ENCODE measurements at places on chromosomes 2 and 18.
A peak's percentile ranks its signal among the peaks of the same experiment; 100 is the strongest.

DNA sequence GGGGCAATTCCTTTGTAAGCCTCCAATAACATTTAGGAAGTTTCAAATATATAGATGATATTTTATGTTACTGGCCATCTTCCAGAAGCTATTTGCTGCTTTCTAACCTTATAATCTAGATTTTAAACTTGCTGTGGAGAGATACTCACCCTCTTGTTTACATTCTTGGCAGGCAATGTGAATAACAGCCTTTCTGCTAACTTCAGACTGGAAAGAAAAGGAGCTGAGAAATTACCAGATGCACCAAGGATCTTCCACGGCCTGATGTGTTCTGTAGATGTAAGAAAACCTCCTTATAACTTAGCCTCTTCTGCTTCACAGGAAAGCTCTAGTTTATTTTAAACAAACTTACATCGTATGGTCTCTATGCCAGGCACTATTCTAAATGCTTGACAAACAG lies 16.7 kb downstream of the REG1B start:
- DNase-seq = no peak

DNA sequence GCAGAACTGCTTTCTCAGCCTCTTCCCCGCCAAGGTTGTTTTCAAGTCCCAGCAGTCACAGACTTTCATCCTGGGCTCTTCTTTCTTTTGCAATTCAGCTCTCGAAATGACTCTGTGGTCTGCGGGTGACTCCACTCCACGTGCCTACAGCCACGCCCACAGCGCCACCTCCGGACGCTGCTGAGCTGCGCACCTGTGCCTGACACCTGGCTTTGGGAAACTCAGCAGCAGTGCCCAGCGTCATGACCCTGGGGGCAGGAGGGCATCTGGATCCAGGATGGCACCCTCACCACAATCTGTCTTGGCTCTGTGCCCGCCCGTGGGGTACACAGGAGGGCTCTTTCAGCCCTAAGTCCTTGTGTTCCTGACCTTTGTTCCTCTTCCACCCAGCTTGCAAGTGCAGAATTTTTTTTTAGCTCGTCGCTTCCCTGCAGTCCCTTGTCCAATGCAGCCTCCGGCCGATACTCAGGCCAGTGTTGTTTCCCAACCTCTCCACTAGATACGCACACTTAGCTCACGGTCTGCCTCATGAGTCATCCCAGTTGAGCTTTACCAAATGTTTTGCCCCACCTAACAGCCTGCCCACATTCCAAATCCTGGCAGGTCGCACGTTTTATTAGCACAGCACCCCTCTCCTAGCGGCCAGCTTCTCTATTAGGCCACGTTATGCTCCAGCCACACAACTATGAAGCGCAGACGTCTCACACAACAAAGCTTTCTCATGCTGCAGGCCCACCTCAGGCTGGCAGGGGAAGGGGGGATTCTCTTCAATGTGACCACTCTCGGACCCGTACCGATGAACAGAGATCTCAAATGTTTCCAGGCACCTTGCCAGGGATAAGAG lies 6.5 kb upstream of the CAPN10 start:
- DNase-seq = peak; percentile 75

DNA sequence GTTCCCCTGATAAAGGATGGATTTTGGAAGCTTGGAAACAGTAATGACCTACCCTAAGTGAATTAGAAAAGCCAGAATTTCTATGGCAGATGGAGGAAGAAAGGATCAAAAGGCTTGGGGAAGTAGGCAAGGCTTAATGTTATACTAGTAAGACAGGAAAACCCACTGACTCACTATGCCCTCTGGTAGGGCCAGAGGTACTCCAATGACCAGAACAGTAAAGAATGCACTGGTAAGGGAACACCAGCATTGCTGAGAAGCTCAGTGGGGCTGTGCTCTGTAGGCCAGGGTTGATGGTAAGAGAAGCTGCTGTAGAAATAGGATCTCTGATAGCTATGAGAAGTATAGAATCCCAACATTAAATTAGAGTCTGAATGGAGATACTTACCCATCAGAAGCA lies 126.4 kb downstream of the GFPT1 start:
- no peak for DNase-seq

- peak; percentile 92 for DNase-seq
Measured at GRCh38 chr2:83081826-83082690, 1377.0 kb downstream of the SUCLG1 start.

DNA sequence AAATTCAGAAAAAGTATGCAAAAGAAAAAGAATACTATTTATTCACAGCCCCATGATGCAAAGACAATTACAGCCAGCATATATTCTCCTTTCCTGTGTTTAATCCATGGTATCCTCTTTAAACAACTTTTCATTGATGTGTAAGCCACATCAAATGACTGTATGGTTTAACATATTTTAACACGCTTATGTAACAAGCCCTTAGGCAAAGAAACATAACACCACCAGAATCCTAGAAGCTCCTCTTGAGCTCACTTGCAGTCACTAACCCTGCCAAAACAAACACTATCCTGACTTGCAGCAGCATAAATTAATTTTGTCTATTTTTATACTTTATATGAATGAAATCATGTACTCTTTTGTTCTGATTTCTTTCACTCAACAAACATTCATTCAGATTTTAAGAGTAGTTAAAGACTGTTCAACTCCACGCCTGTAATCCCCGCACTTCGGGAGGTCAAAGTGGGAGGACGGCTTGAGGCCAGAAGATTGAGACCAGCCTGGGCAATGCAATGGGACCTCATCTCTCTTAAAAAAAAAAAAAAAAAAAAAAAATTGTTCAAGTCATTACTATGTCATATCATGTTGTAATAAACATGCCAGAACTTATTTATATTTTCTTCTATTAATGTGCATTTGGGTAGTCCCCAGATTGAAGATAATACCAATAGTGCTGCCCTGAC lies 226.3 kb downstream of the NBAS start:
- DNase-seq = no peak

DNA sequence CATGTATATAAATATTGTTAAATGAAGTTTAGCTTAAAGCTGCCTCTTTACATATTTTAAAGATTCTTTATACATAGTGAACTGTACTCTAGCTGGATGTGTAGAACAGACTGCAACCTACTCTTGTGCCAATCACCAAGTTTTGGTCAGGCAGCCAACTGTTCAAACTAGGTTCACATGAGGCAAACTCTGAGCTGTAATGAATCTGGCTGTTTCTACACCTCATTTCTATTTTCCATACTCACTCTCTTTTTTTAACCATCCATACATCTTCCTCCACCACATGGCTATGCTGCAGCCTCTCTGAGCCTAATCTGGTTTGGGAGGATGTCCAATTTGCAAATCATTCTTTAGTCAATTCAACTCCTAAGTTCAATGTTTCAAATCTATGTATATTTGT lies 974.8 kb downstream of the CNTNAP5 start:
- DNase-seq = no peak

DNA sequence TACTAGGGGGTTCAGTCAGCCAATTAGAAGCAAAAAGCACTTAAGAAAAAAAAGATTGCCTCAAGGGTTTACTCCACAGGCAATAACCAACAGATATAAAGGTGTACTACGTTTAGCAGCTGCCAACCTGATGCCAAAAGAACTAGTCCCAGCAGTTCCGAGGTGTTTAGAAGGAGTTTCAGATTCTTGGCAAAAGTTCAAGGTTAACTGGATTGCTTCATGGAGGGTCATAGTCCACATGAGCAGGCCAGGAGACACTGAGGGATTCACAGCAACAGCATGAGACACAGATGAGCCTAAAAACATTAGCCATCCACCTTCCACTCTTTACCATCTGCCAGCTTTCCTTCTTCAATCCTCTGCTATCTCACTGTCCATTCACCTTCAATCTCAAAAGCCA lies 4.9 kb upstream of the DNAH7 start:
- DNase-seq = no peak

DNA sequence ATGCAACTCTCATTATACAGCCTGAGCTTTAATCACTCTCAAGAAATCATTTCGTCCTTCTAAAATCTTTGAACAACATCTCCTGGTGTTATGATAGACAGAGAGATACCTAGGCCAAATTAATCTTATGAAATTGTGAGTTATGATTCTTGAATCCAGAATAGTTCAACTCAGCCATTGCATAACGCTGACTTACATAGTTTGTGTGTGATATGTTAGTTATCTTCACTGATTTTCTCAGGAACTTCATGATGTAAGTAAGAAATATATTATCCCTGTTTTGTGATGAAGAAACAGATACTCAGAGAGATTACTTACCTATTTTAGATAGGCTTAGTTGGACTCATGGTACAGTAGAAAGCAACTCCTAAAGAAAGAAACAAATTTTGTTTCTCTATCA lies 684.4 kb downstream of the ZEB2 start:
- no peak for DNase-seq

DNA sequence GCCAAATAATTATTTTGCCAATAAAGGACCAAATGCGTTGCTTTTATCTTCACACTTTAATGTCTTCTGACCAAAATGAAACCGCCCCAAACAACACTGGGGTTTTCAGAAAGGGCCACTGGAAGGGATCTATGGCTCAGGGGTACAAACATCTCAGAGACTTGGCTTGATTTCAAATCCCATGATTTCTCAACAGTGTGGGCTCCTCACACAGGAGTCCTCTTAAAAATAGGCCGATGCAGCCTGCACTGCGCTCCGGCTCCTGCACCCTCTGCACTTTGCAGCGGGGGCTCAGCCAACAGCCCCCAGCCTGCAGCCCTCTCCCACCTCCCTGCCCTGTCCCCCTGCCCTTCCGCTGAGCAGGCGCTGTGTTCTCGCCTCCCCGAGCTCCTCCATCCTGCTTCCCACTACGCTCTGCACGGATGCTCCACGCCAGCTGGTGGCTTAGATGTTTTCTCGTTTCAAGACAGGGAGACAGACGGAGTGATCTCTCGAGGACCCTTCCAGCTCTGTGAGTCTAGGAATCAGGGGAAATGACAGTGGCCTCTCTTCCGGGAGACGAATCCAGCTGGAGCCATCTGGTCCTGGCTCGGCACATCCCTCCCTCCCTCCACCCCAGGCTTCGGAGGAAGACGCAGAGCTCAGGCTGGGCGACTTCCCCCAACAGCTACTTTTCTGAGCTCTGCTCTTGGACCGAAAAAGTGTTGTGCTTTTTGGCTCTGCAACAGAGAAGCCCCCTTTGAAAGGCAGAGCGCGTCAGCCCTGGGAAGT lies 71.4 kb downstream of the KCNF1 start:
- peak; percentile 96 for DNase-seq

GRCh38 chr2:60818272-60818671 lies 62.2 kb downstream of the PAPOLG start:
- no peak for DNase-seq

- no peak for DNase-seq
Measured at GRCh38 chr2:3483986-3484960, 35.1 kb downstream of the ADI1 start.

GRCh38 chr2:198383392-198383791 lies 579.0 kb downstream of the PLCL1 start:
- DNase-seq = no peak

DNA sequence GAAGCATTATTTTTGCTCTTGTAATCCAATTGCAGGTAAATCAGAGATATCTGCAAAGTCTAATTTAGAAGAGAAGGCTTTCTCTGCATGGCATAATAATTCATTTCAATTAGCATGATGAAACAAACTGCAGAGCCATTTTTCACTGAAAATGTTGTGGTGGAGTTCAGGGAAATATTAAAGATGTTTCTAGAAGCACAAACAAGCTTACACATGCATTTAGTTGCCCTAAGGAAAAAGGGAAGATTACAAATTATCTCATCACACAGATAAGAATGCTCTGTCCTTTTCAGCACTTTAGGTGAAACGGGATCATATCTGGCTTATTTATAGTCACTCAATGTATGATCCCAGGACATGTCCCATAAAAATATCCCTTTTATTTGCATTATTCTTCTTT lies 252.1 kb upstream of the TANK start:
- no peak for DNase-seq

GRCh38 chr2:60292242-60292641 lies 261.2 kb downstream of the BCL11A start:
- DNase-seq = no peak

All from NCI-H1694 (cell line).